ENCODE measurements at places on chromosomes 13 and 19.

DNA sequence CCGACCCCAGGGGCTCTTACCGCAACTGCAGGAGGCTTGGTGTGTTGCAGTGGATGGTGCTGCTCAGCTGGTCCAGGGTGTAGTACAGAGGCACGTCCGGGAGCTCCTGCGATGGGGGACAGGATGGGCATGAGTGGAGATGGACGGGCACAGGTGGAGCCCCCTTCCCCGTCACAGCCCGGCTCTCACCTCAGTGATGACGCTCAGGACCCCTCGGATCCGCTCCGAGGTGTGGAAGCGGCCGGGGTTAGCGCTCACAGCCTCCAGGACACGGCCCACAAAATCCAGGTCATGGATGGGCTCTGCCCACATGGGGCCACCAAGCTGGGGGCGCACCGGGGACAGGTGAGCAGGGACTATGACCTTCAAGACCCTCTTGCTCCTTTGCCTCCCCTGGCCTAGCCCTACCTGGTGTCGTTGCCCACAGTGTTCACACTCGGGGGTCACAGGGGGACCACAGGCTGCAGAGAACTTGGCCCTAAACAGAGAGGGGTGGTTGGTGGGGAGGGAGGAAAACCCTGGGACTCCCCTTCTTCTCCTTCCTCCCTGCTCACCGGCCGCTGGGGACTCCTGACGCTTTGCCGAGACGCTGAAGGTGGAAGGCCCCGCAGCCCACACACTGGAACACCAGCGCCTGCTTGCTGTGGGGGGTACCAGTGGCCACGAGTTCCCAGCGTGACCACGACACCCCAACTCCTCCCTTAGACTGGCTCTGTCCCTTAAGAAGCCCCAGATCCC, 6.9 kb upstream of the LYL1 start:
- DNase-seq, result no peak

- DNase-seq, result no peak
Observed at GRCh38 chr13:113157929-113158747, at the start of gene PROZ. PROZ (plus strand) TSS chr13:113158648; CDS start chr13:113158661, 13 bp downstream.

DNA sequence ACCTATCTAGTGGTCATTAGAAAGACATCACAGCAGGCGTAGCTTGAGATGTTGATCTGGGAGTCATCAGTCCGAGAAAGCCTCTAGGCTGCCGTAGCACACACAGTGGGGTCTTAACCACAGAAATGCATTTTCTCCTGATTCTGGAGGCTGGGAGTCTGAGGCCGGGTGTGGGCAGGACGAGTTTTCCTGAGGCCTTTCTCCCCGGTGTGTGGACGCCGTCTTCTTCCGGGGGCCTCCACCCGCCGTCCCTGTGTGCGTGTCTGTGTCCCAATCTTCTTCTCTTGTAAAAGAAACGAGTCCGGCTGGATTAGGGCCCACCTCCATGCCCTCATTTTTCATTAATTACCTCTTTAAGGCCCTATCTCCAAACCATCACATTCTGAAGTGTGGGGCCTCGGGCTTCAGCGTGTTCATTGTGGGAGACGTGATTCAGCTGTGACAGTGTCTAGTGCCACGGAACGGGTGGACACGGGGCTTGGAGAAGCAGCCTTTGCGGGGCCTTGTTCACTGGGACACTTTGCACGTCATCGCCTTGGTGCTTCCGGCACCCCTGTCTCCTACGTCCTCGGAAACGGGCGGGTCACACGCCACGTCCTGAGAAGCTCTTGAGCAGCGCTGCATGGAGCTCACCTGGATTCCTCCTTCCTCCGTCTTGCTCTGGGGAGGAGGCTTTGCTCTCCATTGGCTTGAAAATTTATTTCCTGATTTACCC, 208.9 kb upstream of the SOX1 start:
- DNase-seq, result no peak

DNA sequence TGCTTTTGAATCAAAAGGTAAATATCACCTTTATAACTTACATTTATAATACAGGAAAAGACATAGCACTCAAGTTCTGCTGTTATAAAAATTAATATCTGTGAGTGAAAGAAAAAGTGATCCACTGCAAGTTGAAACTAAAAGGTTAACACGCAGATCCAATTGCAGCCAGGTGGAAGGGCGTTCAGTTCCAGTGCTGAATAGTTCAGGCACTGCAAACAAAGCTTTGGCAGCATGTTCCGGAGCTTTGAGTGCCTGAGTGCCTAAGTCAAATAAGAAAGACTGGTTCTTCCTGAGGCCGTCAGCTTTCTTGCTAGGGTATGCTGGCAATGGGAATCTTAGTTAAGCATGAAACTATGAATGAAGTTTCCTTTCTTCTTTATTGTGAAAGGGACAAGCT, 200.3 kb downstream of the LMO7 start:
- DNase-seq, result no peak

- DNase-seq, result no peak
Observed at GRCh38 chr19:51179256-51179655, 37.2 kb downstream of the SIGLEC7 start.

DNA sequence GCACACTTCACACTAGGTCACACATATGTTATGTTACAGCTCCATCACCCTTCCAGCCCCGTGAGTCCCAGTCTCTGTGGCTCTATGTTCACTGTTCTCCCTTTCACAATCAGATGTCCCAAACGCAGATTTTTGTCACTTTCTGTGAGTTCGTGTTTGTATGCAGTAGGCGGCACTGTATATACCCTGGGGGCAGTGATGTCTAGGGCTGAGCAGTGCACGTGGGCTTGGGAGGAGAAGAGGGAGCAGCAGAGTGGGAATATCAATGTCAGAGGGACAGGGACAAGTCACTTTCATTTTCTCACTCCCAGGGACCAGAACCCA, 22.0 kb downstream of the PSG1 start:
- no peak for DNase-seq

GRCh38 chr13:79401259-79402070, 4.6 kb downstream of the RBM26 start:
- no peak for DNase-seq

DNA sequence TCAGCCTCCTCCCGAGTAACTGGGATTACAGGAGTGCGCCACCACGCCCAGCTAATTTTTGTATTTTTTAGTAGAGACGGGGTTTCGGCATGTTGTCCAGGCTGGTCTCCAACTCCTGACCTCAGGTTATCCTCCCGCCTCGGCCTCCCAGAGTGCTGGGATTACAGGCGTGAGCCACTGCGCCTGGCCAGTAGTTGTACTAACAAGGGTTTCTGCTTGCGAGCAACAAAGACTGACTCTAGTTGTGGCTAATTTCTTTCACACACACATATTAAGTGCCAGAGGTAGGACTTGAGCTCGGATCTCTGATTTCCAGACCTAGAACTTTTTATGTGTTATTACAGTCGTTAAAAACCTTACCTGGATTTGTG, 635 bp upstream of the PCCA start:
- DNase-seq, result no peak

- peak; percentile 56 for DNase-seq
Observed at GRCh38 chr19:2962018-2962670, 15.2 kb upstream of the TLE6 start.

DNA sequence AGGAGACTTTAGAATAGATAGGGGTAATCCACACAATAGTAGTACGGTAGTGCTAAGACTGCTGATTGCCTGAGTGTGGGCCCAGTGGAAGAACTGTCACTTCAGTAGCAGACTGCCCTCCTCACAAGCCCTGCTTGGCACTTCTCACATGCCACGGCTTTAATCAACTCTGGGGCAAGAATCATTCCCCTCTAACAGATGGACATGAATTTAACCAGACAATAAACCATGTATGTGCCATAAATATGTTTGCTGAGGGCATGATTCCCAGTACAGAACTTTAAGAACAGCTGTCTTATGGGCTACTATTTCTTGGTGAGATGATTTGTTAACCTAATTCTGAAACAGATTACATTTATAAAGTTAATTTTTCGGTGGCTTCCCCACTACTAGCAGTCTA, 22.0 kb downstream of the DPY19L3 start:
- no peak for DNase-seq

DNA sequence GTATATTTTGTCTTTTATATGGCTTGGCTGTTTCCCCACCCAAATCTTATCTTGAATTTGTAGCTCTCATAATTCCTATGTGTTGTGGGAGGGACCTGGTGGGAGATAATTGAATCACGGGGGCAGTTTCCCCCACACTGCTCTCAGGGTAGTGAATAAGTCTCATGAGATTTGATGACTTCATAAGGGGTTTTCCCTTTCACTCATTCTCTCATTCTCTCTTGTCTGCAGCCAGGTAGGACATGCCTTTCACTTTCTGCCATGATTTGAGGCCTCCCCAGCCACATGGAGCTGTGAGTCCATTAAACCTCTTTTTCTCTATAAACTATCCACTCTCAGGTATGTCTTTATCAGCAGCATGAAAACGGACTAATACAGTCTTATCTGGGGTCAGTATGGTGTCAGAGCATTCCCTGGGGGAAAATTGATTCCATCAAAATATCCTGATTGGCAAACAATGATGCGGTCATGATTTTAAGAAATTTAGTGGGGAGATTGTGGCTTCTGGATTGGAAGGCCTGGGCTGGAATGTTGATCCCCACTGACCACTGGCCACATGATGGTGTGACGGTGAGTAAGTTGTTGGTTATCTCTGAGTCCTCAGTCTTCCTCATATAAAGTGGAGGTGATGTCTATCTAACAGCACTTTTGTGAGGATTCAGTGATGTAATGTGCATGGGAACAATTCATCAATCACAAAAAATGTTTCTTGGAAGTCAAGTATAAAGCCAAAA, 27.5 kb upstream of the ANKRD10 start:
- DNase-seq, result peak; percentile 56

GRCh38 chr13:105774739-105775460, 760.6 kb downstream of the EFNB2 start:
- DNase-seq, result no peak

DNA sequence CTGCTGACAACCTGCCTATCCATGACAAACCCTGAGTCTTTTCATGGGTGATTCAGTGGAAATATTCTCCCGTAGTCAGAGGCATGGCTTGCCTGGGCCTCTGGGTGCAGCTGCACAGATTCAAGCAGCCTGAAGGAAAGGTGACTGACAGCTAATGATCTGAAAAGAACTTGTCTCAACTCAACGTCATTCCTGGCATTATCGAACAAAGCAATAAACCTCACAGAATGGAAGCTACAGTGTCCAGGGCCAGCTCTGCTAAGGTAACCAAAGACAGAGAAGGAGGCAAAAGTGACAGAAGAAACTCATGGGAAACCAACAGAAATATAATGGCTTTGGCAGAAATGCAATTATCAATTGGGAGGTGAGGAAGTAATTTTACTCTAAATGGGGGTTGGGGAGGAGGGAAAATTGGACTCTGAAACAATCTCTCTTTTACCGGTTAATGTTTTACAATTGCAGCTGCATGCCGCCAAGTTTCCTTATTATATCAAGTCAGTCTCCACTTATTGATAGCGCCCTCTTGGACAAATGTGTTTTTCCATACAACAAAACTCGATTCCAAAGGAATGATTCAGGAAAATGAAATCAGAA, 12.9 kb downstream of the STARD13 start:
- DNase-seq, result no peak

- DNase-seq, result no peak
Observed at GRCh38 chr13:29830000-29830399, 20.4 kb downstream of the UBL3 start.

DNA sequence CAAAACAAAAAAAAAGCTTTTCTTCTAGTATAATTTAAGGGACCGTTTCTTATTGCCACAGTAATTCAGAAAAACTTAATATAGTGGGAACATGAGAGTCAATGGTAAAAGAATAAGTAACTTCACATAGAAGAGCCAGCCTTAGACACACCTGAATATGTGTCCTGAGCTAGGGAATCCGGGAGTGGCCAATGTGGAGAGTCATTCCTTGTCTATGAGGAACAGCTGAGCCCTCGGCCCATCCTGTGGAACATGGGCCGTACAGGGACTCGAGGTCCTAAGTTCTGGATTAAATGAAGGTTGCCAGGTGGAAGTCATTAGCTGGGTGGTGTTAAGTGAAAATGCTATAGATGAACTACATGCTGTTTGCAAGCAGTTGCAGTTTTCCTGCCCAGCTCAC, 32.2 kb downstream of the EFNB2 start:
- no peak for DNase-seq

GRCh38 chr19:9075064-9075949, 11.6 kb upstream of the OR1M1 start:
- no peak for DNase-seq

DNA sequence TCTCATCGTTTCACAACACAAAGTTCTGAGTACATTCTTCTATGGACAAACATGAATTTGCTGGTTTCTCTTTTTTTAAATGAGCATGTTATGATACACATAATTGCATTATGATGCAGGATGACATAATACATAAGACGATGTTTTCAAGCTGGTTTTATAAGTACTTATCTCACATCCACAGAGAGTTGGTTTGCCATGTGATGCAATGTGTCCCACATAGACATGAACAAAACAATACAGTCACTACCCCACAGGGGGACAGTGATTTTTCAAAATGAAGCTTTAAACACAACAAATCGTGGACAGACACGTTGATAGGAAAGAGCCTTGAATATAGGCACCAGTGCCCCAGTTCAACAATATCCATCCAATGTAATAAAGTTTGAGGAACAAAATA, 447.1 kb downstream of the KLF12 start:
- no peak for DNase-seq

GRCh38 chr19:17183858-17184321, 31.3 kb upstream of the USE1 start:
- peak; percentile 24 for DNase-seq

DNA sequence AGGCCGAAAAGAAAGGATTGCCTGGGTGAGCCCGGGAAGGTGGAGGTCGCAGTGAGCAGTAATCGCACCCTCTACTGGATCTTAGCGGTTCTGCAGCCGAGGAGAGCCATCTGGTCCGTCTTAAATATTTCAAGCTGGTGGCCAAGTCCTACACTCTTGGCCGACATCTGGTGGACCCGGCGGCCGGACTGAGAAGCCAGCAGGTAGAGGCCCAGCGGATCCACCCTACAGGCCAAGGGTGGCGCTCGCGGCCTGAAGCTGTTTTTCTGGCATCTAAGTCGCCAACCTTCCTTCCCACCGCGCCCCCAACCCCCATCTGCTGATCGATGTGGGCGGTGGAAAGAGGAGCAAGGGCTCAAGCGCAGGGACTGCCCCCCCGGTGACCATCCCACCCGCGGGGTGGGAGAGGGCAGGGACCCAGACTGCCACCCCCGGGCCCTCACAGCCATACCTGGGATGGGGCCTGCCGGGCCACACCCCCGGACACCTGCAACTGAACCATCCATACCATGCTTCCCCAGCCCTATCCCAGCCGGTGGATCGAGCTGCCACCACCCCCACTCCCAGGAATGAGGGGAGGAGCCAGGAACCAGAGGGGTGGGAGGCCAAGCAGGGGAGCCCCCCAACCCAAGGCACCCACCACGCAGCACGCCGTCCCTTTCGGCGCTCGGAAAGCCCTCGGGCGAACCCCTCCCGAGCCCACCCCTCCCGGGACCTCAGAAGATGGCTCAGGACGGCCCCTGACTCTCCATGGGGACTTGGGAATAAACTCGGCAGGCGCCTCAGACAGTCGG, 46.3 kb upstream of the ZNF730 start:
- DNase-seq, result no peak

DNA sequence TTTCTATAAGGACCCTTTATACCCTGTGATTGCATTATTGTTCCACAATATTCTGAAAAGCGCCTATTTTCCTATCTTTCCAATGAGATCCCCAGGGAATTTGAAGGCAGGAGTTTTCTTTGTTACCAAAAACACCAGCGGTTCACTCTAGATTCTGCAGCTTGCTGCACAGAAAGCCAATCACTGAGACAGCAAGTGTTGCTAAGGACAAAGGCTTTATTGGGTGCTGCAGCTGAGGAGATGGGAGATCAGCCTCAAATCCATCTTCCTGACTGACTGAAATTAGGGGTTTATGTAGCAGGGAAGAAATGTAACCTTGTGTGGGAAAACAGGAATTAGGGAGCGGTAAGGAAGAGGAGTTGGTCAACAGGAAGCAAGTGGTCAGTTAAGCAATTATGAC, 42.6 kb upstream of the MYO16 start:
- no peak for DNase-seq
